ENCODE measurements at places on chromosomes 6 and 20.

DNA sequence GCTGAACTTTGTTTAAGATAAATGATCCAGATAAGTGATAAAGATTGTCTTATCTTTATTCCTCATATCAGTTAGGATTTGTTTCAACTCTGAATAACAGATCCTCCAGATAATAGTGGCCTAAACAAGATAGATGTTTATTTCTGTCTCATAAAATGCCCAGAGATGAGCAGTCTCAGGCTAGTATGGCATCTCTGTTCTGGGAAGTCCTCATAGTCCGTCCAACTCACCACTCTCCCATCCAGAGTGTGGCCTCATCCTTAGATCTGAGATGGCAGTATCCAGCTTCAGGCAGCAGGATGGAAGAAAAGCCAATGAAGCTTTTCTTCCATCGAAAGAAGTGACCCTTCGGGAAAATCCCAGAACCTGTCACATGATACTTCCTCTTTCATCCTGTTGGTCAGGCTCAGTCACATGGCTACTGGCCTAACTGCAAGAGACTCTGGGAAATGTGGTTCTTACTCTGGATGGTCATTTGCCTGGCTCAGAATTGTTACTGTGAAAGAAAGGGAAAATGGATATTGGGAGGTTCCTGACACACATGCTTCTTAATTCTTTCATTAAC is 29.4 kb upstream of the TAGAP start:
- DNase-seq, result peak; percentile 38

GRCh38 chr6:125375821-125376220 is 74.1 kb upstream of the HDDC2 start:
- no peak for DNase-seq

DNA sequence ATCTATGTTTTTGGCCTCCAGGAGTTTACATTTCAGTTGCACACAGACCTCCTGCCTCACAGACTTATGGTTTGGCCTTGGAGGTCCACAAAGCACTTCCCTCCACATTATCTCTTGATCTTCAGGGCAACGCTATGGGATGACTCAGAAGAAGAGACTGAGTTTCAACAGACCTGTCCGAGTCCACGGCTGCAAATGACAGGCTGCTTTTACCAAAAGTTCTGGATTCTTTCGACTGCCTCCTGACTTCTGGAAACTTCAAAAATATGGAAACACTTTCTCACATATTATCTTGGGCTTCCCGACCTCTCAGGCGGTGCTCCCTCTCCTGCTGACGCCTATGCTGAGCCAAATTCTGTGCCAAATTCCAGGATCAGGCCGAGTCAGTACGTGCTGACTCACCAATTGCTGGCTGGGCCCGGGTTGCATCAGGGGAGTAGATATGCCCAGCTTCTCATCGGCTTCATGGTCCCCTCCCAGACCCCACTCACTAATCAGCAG is 190.2 kb downstream of the BMP7 start:
- DNase-seq, result no peak

GRCh38 chr20:25071734-25072133 is 10.2 kb downstream of the VSX1 start:
- DNase-seq, result no peak

GRCh38 chr6:129364037-129364436 is 345.9 kb downstream of the ARHGAP18 start:
- DNase-seq, result no peak

GRCh38 chr6:87336367-87336766 is 7.3 kb upstream of the GJB7 start:
- no peak for DNase-seq

DNA sequence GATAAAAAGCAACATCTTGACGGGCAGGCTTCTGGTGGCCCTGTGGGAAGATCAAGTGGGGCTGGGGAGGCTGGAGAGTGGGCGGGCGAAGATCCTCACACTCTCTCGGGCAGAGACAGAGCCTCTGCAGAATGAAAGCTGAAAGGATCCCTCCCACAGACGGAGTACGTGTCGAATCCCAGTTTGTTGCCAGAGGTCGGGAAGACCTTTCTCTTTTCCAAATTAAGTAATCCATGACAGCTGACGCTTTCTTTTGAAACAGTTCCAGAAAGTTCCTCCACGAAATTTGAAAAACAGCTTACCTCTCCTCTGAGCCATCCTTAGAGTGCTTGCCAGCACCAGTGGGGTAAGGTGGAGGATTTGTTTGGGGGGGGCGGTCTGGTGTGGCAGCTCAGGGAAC is 155.6 kb upstream of the SMLR1 start:
- DNase-seq, result no peak

GRCh38 chr20:21090721-21091120 is 15.4 kb downstream of the LINC00237 start:
- DNase-seq, result no peak

DNA sequence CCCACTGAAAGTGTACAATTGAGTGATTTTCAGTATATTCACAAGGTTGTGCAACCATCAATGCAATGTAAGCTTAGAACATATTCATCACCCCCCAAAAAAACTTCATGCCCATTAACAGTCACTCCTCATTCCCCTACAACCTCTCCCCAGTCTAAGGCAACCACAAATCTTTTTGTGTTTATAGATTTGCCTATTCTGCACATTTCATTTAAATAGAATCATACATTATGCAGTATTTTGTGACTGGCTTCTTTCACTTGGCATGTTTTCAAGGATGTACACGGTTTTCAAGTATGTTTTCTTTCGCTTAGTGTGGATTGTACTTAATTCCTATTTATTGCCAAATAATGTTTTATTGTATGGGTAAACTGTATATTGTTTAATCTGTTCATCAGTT is 329.3 kb upstream of the RNF24 start:
- no peak for DNase-seq

GRCh38 chr6:140537834-140538705 is 1163.6 kb upstream of the CITED2 start:
- peak; percentile 83 for DNase-seq

DNA sequence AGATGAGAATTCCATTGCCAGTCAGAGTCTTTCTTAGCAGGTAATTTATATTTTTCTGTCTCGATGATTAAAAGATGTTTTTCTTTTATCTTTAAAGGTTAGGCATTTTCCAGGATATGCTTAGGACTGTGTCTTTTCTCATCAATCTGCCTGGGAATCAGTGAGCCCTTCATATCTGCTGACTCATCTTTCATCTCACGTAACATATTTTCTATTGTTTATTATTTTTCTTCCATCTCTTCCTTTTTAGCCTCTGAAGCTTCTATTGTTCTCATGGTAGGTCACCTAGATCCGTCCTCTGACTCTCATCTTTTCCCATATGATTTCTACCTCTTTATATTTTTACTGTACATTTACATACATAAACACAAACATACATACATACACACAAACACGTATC is 8.7 kb downstream of the CCDC28A start:
- no peak for DNase-seq

GRCh38 chr6:26375270-26375669 is 7.6 kb upstream of the BTN2A2 start:
- DNase-seq, result no peak

- no peak for DNase-seq
Observed at GRCh38 chr6:155411154-155412052, 44.2 kb downstream of the NOX3 start.

- DNase-seq, result no peak
Observed at GRCh38 chr20:57804470-57805250, 94.8 kb upstream of the PMEPA1 start.

DNA sequence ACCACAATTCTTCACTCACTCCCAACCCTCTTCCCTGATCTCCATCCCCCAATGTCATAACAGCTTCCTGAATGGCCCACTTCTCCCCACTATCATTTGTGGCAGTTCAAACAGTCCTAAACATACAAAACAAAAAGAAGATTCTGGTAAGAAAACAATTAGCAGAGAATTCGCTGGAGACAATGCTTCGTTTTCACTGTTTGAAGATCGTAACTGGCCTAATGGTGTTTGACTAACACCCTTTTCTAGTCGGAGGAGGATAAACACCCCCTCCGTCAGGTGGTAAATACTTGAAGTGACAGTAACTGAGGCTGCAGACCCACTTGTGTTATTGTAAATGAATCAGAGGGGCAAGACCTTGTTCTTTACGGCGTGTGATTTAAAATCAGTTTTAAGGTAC is 3.8 kb downstream of the EYA2 start:
- no peak for DNase-seq

GRCh38 chr6:73521351-73521985 is 636 bp upstream of the EEF1A1 start:
- DNase-seq, result no peak

GRCh38 chr6:44234101-44235025 is 11.0 kb downstream of the SLC29A1 start:
- peak; percentile 80 for DNase-seq

- no peak for DNase-seq
Observed at GRCh38 chr6:152218887-152219286, 411.4 kb downstream of the ESR1 start.

GRCh38 chr6:87939776-87940175 is 107.9 kb upstream of the SPACA1 start:
- no peak for DNase-seq

DNA sequence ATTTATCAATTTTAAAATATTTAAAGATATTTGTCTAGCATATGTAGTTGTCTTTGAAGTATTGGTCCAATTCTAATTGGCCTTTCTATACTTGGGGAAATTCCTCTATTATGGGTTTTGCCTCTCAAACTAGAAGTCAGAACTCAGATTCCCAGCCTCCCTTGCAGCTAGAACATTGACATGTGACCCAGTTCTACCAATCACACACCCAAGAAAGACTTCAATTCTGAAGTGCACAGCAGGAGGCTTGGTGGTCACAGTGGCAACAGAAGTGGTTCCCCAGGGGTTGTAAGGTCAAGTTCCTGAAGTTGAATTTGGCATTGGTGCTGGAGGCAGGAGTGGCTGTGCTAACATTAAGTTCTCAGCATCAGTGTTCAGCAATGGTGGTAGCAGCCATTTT is 14.8 kb upstream of the FKBP5 start:
- DNase-seq, result no peak

- no peak for DNase-seq
Observed at GRCh38 chr6:437037-437392, 45.5 kb downstream of the IRF4 start.

- no peak for DNase-seq
Observed at GRCh38 chr20:460707-461106, 1.6 kb downstream of the TBC1D20 start.

GRCh38 chr20:35618263-35619131 is 2.9 kb downstream of the SPAG4 start:
- peak; percentile 40 for DNase-seq

DNA sequence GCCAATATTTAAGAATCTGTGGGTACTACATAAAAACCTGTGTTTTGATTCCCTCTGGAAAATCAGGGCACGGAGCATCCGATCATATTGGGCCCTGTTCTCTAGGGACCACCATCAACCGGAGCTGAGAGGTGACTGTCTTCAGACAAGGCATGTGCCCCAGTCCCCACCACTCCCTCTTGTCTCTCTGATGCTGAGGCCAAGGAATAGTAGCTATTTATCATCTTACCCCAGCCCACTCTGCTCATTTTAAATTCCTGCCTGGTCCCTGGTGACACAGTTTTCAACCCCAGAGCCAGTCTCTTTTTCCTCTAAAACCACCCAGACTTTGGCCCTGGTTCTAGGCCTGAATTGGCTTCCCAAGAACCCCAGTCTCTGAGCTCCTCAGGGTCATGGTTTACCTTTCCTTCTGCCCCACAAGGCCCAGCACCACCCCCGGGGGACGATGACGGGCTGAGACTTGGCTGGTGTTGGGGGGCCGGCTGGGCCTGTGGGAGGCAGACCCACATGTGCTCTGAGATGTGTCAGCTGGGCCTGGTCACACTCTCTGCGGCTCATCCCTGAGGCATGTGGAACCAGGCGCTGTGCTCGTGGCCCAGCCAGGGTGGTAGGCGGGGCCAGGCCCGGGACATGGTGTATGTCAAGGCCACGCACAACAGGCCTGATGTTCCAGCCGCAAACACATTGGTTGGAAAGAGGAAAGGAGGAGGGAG is 114.4 kb downstream of the CEBPB start:
- DNase-seq, result no peak

GRCh38 chr20:61640131-61640870 is 388.2 kb downstream of the CDH4 start:
- no peak for DNase-seq

DNA sequence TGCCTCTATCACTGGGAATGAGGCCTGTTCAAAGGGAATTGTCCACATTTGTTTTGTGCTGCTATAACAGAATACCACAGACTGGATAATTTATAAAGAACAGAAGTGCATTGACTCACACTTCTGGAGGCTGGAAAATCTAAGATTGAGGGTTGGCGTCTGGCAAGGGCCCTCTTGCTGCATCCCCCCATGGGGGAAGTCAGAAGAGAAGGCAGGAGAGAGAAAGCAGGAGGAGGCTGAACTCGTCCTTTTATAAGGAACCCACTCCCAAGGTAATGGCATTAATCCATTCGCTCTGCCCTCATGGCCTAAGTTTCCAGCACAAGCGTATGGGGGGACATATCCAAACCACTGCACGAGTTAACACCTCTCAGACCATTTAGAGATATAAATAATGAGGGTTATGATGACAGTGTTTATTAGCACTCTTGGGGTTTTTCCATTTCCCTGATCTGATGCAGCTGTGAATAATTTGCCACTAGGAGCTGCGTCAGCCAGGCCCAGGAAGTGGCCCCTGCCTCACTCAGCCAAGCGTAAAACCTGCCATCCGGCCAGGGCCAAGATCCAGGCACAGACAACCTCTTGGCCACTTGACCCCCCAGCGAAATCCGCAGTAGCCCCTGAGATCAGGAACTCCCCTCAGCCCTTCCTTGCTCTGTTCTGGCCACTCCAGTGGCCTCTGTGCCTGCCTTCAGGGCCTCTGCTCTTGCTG is 14.2 kb upstream of the SLCO4A1 start:
- DNase-seq, result peak; percentile 94

- no peak for DNase-seq
Observed at GRCh38 chr6:56660381-56660730, 17.7 kb upstream of the DST start.

- no peak for DNase-seq
Observed at GRCh38 chr6:160790028-160790792, 88.2 kb downstream of the PLG start.

DNA sequence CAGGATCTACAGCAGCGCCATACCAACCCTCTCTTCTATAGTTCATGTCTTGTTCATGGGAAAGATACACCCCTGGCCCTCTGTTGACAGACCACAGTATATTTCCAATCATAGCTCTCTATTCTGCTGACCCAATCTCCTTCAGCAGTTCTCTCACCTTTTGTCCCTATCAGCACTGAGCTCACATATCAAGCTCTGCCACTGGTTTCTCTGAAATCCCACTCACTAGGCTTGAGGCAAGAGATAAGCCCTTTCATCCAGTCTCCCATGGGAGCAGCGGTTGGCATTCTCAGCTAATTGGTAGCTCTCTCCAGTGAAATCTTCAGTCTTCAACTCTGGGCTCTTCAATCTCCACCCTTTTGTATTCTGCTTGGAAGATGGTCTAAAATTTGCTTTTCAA is 313.4 kb downstream of the GJA1 start:
- DNase-seq, result no peak

GRCh38 chr20:22692119-22692475 is 107.7 kb upstream of the FOXA2 start:
- no peak for DNase-seq
